ENCODE measurements at places on chromosomes 1 and 21.

- no peak for DNase-seq
These were observed 439.3 kb downstream of the NEGR1 start for GRCh38 chr1:71843012-71843411.

GRCh38 chr21:43767984-43768867 lies 7.9 kb downstream of the CSTB start:
- peak; percentile 71 for DNase-seq

DNA sequence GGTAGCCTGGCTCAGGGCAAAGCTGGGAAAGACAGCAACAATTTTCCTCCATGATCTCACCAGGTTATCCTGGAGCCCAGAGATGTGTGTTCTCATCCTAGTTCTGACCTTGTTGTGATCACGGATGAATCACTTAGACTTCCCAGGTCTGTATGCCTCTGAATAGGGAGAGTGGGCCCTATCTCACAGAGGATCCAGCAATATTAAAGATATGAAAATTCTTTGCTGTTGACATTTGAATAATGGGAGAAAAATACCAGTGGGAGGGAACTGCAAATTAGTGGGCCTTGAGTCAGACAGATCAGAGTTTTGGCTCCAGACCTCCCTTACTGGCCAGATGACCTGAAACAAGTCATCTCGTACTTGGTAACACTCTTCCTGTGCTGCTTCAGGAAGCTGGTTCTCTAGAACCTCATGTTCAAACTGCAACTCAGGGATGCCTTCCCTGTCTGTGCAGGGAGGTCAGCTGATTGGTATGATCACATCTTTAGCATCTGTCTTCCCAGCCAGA lies 32.8 kb upstream of the RNF19B start:
- no peak for DNase-seq

GRCh38 chr1:97047421-97047793 lies 325.8 kb downstream of the PTBP2 start:
- no peak for DNase-seq

- no peak for DNase-seq
These were observed 2.7 kb downstream of the DMBX1 start for GRCh38 chr1:46492269-46492853.

DNA sequence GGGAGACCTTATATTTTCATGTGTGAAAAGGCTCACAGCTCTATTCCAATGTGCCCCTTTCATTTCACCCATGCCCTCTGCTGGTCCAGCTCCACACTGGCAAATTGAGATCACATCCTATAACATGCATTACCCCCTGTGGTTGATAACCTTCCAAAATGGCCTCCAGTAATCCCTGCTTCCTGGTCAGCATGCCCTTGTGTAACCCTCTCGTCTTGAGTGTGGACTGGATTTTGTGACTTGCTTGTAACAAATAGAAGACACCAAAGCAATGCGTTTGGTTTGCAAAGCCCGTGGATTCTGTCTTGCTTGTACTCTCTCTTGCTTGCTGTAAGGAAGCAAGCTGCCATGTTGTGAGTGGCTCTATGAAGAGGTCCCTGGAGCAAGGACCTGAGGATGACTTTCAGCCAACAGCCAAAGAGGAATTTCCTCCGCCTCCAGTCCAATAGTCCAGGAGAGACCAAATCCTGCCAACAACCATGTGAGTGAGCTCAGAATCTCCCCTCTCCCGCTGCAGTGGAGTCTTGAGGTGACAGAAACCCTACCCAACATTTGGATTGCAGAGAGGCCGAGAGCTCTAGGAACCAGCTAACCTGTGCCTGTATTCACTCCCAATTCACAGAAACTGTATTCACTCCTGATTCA lies 17.4 kb downstream of the KCNA10 start:
- no peak for DNase-seq

DNA sequence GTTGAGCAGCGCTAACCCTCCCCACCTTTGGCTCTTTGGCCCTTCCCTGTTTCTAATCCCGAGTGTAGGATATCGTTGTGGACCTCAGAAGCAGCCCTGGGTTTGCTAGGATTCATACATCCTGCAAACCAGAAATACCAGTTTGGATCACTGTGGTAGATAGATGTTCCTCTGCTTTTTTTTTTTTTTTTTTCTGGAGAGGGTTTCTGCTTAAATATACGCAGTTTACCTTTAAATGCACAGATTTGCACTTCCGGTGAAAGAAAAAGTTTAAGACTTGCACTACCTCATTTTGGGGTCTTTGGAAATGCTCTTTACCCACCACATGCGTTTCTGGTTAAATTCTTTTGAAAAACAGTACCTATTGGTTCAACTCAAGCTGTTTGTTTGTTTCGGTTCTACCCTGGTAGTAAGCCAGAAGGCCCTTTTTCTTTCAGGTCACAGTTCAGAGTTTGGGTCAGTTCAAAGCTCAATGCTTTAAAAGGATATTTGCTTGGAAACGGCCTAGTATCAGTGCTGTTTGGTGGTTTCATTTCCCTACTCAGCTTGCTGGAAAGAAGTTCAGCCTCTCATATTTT lies 908 bp downstream of the DDI2 start:
- DNase-seq: peak; percentile 20

DNA sequence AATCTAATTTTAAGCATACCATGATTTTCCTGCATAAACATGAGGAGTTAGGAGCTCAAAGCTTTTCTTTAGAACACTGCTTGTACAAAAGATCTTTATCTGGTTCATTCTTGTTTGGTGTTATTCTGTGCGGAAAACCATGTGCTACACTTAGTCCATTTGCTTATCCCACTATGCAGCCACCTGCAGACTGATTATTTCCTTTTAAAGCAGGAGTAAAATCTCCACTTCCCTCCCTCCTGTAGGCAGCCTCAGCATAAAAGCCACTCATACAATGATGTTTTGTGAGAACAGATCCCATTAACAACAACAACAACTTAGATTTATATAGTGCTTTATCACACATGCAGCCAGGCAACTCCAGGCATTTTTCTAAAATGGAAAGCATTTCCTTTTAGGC lies 355.3 kb upstream of the NEGR1 start:
- DNase-seq: no peak

DNA sequence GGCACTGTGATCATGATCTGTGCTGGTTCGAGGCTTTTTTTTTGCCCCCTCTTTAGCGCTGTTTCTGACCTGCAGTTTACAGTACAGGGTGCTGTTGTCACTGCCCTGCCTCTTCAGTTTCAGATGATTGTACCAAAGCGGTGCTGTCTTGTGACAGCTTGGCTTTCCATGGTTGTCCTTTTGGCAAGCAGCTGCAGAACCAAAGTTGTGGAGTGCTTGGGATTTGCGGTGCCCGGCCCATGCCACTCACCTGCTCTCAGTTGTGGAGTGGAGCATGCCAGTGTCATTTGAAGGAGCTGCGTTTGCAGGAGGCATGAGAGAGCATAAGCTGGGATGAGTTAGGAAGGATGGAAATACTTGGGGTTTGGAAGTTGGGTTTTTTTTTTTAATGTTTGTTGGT lies 48.4 kb downstream of the DOP1B start:
- no peak for DNase-seq

- DNase-seq: no peak
These were observed 32.3 kb downstream of the TMEM63A start for GRCh38 chr1:225849925-225850324.

DNA sequence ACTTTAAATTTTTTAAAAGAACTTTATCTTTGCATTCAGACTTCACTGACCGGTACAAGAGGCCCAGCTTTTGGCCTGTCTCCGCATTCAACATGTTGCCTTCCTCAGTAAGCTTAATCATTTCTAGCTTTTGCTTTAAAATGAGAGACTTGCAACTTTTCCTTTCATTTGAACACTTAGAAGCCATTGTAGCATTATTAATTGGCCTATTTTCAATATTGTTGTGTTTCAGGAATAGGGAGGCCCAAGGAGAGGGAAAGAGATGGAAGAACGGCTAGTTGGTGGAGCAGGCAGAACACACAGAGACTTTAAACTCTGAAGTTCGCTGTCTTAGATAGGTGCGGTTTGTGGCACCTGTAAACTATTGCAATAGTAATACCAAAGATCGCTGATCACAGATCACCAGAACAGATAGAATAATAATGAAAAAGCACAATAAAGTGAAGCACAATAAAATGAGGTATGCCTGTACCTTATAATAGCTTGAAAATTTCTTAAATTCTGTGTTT lies 31.4 kb downstream of the RABGAP1L start:
- DNase-seq: no peak

DNA sequence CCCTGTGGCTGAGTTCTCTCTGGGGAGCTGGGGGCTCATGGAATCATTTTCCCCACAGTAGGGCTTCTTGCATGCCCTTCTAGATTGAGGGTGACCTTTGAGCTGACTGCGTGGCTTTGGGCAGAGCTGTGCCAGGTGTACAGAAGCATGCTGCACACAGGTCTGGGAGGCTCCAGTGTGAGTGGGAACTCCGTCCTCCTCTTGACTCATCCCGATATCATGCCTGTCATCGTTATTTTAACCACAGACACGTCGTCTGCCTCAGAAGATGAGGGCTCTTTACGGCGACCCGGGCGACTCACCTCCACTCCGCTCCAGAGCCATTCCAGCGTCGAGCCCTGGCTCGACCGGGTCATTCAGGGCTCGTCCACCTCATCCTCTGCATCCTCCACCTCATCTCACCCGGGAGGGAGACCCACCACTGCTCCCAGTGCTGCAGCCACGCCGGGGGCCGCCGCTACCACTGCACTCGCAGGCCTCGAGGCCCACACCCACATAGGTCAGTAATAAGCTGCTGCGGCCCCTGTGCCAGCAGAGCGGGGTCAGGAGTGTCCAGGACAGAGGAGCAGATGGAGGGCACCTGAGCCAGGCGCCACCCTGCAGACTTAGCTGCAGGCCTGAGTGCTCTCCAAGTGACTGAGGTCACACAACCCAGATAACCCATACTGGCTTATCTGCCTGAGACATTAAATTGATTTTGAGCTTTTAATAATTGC lies 39.8 kb downstream of the DIP2A start:
- peak; percentile 43 for DNase-seq

DNA sequence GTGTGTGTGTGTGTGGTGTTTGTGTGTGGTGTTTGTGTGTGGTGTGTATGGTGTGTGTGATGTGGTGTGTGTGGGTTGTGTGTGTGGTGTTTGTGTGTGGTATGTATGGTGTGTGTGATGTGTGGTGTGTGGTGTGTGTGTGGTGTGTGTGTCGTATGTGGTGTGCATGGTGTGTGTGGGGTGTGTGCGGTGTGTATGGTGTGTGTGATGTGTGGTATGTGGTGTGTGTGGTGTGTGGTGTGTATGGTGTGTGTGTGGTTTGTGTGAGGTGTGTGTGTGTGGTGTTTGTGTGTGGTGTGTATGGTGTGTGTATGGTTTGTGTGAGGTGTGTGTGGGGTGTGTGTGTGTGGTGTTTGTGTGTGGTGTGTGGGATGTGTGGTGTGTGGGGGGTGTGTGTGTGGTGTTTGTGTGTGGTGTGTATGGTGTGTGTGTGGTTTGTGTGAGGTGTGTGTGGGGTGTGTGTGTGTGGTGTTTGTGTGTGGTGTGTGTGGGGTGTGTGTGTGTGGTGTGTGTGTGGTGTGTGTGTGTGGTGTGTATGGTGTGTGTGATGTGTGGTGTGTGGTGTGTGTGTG lies 106.2 kb upstream of the ADAR start:
- DNase-seq: no peak

DNA sequence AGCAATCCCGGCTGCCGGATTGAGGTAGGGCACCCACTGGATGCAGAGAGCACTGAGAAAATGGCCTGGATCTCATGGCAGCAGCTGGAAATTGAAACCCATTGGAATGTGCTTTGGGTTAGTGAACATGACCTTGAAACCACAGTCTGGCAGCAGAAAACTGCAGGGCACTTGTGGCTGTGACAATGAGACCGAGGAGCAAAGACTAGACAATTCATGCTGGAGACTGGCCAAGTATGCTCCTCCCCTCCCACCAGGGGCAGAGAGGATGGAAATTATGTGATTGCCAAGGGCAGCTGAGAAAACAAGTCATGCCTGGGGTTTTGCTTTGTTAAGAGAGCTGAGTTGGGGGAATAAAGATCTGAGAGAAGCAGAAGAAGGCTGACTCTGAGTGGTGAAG lies 60.7 kb downstream of the ZNF697 start:
- no peak for DNase-seq

GRCh38 chr1:10687251-10687651 lies 109.2 kb downstream of the CASZ1 start:
- no peak for DNase-seq

- DNase-seq: no peak
These were observed 92.5 kb upstream of the RUNX3 start for GRCh38 chr1:25022361-25023189.

- peak; percentile 96 for DNase-seq
These were observed 359.0 kb upstream of the PTBP2 start for GRCh38 chr1:96362623-96363022.

GRCh38 chr1:30780409-30780808 lies 22.8 kb upstream of the LAPTM5 start:
- DNase-seq: no peak

- no peak for DNase-seq
These were observed 66.1 kb upstream of the CHODL start for GRCh38 chr21:18178509-18178908.

DNA sequence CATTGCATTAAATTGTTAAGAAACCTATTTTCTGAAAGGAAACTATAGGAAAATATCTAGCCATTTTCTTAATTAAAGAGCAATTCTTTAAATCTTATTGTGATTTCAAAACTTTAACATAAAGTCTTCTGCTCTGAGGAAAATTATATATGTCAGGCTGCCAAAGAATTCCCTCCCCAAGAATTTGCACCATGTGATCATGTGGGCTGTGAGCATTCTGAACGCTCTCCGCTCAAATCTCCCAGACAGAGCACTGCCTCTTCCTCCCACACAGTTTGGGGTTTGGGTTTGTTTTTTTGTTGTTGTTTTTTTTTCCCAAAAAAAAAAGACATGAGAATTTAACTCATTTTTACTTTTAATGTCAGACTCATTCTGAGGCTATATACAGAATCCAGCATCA lies 155.9 kb upstream of the PALMD start:
- DNase-seq: no peak

- peak; percentile 98 for DNase-seq
These were observed at the start of gene S100A13 for GRCh38 chr1:153626904-153627714. TSS of gene S100A13 (minus strand) at chr1:153627505. CDS start at chr1:153626472, 1,033 bp downstream.

DNA sequence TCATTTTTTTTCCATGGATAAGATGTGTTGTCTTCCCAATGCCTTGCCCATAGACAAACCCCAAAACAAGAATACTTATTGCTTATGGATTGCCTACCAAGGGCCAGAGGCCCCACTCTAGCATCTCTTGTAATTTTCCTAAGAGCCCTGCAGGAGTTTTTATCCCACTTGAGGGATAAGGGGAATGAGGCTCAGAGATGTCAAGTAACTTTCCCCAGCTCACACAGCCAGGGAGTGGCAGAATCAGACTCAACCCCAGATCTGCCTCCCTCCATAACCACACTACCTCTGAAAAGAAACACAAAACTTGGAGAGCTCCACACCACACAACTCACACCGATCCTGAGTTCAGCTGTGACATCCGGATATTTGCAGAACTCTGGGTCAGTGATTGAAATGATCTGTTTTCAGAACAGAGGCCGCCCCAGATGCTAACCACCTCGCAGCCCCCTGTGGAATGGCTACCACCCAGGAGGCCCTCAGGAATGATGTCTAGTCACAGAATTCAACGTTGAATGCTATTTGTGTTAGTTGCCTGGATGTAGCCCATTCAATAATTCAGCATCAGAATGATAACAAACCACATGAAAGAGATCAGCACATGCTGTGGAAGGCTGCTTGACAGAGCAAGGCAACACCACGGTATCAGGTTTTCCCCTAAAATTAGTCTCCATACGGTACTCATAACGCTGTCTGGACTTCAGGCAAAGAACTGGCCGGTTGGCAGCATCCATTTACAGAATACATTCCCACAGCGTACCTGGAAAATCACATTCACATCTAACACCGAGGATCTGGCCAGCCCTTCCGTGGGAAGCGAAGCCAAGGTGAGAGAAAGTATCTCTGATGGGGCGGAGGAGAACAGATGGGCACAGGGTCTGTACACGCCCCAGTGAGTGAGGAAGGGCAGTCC lies 231.9 kb downstream of the TOMM20 start:
- DNase-seq: no peak

Data from ACHN (cell line).